ENCODE measurements at places on chromosomes 2 and 18.

GRCh38 chr2:34365512-34365911 is 766.4 kb upstream of the FAM98A start:
- no peak for DNase-seq

DNA sequence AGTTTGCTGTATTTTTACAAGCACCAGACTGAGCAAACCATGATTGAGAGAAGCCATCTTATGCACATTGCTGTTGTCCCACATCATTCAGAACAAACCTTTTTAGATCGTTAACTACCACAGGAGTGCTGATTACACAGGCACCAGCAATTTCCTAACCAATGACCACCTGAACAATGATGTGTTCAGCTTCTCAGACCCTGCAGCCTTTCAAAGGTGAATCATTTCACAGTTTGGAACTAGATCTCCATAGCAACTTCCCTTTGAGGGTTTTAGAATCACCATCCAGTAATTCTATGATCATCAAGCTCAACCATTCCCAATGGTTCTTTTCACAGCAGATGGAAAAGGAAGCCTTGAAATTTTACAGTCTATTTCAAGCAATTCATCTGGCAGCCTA is 71.4 kb downstream of the OLA1 start:
- DNase-seq = no peak

- DNase-seq = no peak
Observed at GRCh38 chr2:47002480-47003381, 87.1 kb upstream of the MCFD2 start.

DNA sequence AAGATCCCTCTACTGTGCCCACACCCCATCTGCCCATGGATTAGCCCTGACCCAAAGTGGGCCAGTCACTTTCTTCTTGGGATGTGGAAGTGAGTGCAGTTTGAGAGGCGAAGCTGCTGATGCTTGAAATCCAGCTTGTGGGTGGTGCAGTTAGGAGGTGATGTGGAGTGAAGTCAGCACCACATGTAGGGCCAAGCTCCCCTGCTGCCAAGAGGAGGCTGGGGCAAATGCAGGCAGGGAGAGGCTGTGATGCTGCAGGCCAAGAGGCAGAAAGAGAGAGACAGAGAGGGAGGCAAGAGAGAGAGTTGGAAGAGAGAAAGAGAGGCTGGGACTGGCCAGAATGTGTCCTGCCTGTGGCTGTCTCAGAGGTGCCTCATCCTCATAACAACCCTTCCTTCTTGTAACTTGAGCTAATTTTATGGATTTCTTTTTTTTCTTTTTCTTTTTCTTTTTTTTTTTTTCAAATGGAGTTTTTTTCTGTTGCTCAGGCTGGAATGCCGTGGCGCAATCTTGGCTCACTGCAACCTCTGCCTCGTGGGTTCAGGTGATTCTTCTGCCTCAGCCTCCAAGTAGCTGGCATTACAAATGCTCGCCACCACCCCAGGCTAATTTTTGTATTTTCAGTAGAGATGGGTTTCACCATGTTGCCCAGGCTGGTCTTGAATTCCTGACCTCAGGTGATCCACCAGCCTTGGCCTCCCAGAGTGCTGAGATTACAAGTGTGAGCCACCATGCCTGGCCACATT is 35.3 kb upstream of the CAB39 start:
- no peak for DNase-seq

- no peak for DNase-seq
Observed at GRCh38 chr2:98158305-98158704, 71.3 kb downstream of the VWA3B start.

- no peak for DNase-seq
Observed at GRCh38 chr2:119112230-119112629, 46.3 kb downstream of the C1QL2 start.

GRCh38 chr2:160956243-160956802 is 203.9 kb upstream of the TANK start:
- no peak for DNase-seq

- DNase-seq = no peak
Observed at GRCh38 chr2:112217854-112218253, 37.0 kb downstream of the ZC3H8 start.

DNA sequence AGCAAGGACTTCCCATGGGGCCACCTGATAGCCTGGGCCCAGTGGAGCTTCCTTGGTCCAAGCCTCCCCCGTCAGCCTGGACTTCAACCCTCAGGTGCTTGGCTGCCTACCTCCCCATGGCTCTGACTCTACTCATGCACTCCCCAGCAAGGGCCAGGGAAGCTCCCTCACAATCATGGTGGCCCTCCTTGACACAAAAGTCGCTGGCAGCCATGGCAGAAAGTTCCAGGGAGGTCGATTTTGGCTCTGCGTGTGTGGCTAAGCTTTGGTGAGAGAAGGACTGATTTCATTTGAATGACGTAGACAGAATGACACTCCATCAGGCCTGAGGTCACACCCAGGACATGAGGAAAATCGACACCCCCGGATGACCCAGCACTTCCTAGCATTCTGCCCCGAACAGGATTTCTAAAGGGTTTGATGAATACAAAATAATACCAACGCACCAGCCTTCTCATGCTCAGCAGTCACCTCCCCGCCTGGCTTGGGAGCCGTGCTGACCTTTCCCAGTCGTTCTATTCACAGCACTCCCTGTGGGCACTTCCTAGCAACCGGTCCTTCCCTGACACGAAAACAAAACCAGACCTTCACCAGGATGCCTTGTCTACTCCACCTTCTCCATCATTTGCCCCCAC is 52.7 kb downstream of the LBH start:
- no peak for DNase-seq

- no peak for DNase-seq
Observed at GRCh38 chr2:59288771-59289170, 1047.6 kb upstream of the FANCL start.

DNA sequence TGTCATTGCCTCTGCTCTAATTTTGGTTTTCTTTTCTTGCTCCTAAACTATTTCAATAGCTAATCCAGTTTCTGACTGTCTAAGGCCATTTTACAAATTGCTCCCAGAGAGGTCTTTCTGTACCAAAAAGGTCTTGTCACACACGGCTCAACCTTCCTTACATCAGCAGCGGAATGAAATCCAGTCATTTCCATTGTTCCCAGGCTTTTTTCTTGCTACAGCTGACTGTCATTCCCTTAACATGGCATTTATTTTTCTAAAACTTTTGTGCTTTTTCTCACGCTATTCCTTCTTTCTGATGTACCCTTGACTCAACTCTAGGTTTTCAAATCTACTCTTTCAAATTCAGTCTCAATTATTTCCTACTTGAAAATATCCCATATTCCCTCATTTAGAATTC is 24.3 kb downstream of the FAM171B start:
- DNase-seq = no peak

GRCh38 chr18:77038182-77038858 is 94.3 kb downstream of the MBP start:
- DNase-seq = no peak

DNA sequence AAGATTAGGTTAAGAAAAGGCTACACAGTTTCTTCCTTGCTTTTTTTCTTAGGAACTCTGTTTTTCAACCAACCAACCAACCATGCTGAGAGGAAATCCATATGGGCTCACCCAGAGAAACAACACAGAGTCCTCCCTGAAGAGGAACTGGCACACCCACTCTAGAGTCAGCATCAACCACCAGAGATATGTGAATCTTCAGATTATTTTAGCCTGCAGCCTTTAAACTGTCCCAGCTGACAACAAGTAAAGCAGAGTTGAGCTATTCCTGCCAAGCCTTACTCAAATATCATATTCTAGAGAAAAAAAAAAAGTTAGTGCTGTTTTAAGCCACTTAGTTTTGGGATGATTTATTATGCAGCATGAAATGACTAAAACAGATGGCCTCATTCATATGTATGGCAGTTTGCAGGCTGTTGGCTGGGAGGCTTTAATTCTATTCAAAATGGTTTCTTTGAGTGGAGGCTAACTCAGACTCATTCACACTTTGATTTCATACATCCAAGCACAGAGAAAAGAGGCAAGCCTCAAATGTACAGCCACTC is 1637.7 kb upstream of the LRRTM1 start:
- no peak for DNase-seq

DNA sequence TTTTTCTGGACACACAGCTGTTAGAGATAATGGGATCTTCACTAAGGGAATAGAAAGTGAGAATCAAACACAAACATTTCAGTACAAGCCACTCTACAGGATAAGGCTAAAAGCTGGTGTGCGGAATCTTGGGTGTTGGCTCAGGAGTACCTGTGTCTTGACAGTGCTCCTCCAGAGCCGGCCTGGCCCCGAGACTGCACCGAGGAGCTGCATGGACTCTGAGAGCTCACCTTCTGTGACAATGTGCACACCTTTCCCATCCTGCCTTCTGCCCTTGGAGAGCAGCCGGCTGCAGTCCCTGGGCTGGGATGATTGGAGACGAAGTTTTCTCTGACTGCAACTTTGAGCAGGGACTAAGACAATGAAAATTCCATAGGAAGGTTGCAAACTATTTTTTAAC is 89.1 kb downstream of the TMEM182 start:
- DNase-seq = no peak

DNA sequence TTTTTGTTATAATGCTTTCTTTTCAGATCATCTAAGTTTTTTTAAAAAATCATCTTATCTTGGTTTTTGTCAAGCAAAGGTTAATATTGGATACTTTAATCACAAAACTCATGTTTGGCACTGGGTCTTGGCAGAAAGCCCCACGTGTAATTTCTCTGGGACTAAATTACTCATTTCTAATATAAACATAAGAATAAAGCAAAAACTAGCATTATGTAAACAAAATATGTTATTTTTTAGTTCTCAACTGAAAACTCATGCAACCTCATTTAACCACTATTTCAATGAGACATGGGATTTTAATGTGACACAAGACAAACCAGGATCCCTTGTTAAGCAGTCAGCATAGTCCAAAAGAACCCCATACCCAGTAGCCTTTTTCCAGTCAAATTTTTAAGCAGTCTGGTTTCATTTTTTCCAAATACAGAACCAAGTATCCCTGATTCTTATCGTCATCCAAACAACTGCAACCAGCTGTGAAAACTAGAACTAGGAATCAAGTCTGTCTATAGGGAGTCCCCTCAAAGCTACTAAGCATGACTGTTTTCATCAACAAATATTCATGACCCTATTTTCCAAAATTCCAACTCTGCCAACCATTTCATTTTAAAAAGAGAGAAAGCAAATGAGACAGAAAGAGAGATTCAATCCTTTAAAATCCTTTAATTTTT is 27.1 kb downstream of the PID1 start:
- DNase-seq = no peak

- no peak for DNase-seq
Observed at GRCh38 chr18:12599543-12599942, 58.4 kb downstream of the SPIRE1 start.

- DNase-seq = no peak
Observed at GRCh38 chr2:231228223-231228622, 29.8 kb downstream of the ARMC9 start.

DNA sequence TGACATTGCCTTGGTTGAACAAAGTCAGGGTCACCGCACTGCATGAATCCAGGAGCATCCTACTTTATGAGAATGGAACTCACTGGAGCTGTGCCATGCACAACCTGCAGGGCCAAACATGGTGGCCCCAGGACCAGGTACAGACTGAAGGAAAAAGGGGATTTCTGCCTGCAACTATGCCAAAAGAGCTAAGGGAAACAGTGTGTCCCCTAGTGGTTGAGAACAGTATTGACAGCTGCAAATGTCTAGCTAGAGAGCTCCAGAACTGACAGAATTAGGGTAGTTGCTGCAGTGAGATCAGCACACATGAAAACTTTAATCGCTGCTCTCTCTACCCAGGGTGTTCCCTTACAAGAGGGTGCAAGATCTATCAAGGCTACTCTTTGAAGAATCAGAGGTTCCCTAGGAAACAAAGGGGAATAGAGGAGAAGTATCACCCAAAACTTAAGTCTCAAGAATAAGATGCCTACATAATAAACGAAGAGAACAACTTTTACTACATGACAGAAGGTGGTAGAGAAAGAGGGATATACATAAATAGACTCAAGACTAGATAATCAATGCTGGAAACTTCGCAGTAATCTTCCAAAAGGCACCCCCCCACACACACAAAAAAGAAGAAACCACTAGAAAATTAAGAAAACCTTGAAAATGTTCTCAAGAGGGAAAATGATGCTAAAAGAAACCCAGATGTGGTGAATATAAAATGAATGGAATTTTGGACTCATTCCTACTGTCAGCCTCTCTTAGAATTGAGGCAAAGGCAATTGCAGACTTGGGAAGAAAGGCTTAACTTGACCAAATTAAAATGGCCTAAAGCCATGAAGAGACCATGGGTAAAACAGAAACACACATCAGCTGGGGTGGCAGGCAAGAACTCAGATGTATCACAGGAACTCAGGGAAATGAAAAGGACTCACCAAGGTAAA is 43.6 kb upstream of the IHH start:
- peak; percentile 32 for DNase-seq

DNA sequence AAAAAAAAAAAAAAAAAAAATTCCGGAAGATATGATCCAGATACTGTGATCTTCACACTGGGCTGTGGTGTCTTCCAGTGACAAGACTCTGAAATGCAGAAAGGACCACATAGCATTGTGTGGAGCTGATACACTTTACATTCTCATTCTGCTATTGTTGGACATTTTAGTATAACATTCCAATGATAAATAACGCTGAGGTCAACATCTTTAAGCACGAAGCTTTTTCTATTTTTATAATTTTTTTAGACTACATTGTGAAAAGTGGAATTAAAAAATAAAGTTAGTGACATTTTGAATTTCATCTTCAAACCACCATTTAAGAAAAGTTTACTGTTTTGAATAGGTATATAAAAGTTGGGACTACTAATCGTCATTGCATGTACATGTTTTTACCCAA is 62.7 kb downstream of the CDCA7 start:
- no peak for DNase-seq

- DNase-seq = no peak
Observed at GRCh38 chr18:70554854-70555445, 266.1 kb downstream of the SOCS6 start.

DNA sequence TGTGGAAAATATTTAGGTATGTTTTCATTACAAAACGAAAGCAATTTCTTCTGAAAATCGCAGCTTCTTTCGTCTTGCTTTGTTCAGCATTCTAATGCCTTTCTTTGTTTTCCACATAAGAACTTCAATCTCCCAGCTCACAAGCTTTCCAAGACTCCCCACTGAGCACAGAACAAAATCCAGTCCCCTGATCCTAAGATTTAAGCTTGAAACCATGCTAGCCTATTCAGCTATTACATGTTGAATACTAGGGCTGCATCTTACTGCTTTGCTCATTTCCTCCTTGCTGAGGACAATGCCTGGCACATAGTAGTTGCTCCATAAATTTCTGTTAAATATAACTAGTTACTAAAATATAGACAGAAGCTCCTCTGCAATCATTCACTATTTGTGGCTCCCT is 160.6 kb downstream of the GALNT3 start:
- DNase-seq = no peak

DNA sequence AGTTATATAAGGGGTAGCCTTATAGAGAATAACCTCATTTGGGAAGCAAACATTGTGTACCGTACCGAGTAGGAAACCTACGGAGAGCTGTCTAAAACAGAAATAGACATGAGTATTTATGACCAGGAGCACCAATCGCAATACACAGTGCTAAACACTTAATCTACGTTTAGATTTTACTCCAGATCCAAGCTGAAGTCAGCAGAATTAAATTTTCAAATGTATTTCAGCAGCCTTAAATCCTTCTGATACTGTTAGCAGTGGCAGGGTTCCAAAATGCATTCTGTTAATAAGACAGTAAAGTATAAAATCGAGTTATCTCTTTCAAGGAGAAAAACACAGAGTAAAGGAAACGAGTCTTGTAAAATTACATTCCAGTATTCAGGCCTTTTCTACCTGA is 118.1 kb upstream of the ZNF521 start:
- no peak for DNase-seq

- no peak for DNase-seq
Observed at GRCh38 chr2:12734914-12735654, 18.3 kb downstream of the TRIB2 start.

GRCh38 chr2:20220806-20221554 is 4.0 kb downstream of the SDC1 start:
- DNase-seq = no peak
